Tibial nerve (tissue), 4 donors: ENCODE measurements at places on chromosomes 12 and 14.

GRCh38 chr12:18595412-18595811, 142.4 kb downstream of the PLCZ1 start:
- DNase-seq, result no peak

DNA sequence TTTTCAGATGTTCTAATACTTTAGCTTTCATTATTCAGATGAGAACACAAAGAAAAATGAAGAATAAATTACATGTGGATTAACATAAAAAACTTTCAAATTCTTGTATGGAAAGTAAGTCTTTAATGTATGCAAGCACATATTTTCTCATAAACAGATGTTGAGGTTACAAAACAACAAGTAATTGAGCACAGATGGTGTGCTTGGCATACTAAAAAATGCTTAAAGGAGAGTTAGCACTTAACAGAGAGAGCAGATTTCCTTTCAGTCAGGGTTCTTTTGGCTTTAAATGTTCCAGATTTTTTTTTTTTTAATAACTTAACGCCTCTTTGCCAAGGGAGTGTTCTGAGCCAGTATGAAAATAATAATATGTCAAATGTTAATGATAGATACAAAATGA, 96.0 kb downstream of the RASSF9 start:
- DNase-seq, result no peak

GRCh38 chr12:24200010-24200409, 250.5 kb upstream of the SOX5 start:
- no peak for DNase-seq

- DNase-seq, result no peak
These were observed 13.6 kb downstream of the TTC9 start for GRCh38 chr14:70655110-70655826.

DNA sequence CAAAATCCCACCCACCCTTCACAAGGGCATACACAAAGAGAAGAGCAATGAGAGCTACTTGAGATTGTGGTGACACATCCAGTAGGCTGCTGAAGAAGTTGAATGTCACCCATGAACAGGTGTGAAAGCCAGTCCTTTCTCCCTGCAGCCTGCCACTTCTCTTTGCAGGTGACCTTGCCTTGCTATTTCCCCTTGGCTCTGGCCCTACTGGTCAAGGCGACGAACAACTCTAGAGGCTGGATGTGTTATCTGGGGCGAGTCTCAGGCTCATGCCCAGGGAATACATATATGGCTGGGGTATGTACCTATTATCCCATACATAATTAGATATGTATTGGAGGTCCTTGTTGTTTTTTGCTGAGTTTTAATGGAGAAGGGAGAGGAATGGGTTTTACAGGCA, 70.2 kb upstream of the EGLN3 start:
- DNase-seq, result no peak

GRCh38 chr14:92587700-92588085, 74.1 kb downstream of the RIN3 start:
- no peak for DNase-seq
